ENCODE measurements at places on chromosomes 4 and X.

GRCh38 chr4:88609387-88609786 lies 17.1 kb downstream of the HERC3 start:
- DNase-seq: no peak

GRCh38 chr4:73224886-73225285 lies 33.7 kb downstream of the ANKRD17 start:
- DNase-seq: no peak

DNA sequence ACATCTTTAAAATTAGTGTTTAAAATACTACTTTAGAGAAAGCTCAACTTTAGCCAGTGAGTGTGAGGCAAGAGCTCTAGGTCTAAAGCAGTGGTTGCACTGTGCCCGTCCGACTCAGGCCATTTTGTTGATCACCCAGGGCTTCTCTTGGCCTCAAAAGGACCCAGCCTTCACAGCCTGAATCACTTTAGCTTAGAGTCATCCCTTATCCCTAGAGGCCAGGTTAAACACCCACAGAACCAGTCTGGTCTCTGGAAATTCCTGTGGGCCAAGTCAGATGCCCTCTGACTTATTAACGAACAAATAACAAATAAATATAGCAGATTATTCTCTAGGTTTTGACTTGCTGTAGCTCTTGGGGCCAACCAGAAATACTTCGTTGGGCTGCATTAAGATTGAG lies 102.3 kb downstream of the WWC2 start:
- DNase-seq: peak; percentile 77

- no peak for DNase-seq
Observed at GRCh38 chr4:85569730-85570299, 94.9 kb downstream of the ARHGAP24 start.

DNA sequence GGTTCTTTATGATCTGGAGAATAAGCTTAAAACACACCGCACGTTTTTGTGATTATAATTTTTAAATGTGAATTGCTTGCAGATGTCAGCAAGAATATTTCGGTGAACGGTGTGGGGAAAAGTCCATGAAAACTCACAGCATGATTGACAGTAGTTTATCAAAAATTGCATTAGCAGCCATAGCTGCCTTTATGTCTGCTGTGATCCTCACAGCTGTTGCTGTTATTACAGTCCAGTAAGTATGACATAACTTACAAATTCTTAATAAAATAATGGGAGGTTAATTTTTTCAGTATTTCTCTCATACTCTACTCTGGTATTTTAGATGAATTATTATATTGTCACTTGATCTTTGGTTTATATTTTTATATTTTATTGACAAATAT lies 5.4 kb downstream of the AREG start:
- no peak for DNase-seq

GRCh38 chr4:38383646-38384121 lies 280.3 kb upstream of the KLF3 start:
- DNase-seq: no peak

GRCh38 chr4:78299565-78299972 lies 242.4 kb downstream of the FRAS1 start:
- DNase-seq: no peak

- no peak for DNase-seq
Observed at GRCh38 chr4:48629458-48629857, 139.4 kb downstream of the ZAR1 start.

DNA sequence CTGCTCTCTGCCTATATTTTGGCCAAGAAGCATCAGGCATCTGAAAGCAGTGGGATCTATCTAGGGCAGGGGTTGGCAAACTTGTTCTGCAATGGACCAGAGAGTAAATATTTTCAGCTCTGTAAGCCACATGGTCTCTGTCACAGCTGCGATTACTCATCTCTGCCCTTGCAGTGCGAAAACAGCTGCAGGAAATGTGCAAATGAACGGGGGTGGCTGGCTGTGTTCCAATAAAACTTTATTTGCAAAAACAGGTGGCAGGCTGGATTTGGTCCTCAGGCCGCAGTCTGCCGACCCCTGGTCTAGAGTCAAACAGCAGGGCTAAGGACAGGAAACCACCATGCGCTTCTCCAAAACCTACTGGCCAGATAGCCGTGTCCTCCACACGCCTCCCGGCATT lies 48.6 kb downstream of the ACOX3 start:
- DNase-seq: peak; percentile 85

DNA sequence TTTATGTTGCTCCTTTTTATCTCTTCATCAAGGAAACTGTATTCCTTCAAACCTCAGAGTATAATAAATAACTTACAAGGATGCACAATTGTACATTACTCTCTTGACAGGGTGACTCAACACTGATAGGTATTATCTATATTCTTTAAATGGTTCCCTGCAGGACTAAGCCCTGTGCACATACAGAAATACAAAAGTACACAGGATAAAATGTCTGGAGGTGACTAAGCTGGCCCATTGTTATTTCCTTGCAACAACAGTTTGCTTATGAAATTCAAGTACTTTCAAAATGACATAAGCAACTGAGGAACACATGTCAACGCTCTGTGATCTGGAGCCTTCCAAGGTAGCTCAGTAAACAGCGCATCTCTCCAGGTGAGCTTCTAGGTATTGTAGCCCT lies 83.8 kb upstream of the RPL34 start:
- DNase-seq: no peak

GRCh38 chr4:1207603-1208265 lies 35.4 kb upstream of the SPON2 start:
- DNase-seq: no peak

GRCh38 chrX:153509592-153509991 lies 7.8 kb upstream of the ATP2B3 start:
- DNase-seq: no peak

- peak; percentile 91 for DNase-seq
Observed at GRCh38 chr4:176548571-176548970, 228.8 kb downstream of the SPCS3 start.

DNA sequence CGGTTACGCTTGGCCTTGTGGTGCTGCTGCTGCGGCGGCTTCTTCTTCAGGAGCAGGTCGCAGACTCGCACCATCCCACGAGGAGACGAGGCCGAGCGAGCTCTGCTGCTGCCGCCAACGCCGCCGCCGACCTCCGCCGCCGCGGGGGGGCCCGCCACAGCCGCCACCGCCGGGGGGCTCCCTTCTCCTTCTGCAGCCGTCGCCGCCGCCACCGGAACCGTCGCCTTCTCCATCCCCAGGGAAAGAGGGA lies 237 bp downstream of the ANKRD17 start:
- no peak for DNase-seq

DNA sequence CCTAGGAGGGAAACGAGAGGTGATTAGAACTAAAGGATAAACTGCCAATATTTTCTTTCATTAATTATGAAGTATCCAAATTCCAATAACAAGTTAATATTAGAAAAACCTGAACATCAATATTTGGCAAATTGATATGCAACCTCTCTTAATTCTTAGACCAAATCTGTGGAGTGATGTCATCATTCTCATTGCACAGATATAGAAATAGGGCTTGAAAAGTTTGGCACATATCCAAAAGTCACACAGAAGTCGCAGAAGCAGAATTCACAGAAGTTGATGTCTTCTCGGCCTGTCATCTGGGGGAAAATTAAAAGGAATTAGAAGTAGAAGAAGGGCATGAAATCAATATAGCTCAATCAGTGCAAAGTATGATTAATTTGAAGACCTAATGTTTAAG lies 36.9 kb downstream of the ENPEP start:
- no peak for DNase-seq

DNA sequence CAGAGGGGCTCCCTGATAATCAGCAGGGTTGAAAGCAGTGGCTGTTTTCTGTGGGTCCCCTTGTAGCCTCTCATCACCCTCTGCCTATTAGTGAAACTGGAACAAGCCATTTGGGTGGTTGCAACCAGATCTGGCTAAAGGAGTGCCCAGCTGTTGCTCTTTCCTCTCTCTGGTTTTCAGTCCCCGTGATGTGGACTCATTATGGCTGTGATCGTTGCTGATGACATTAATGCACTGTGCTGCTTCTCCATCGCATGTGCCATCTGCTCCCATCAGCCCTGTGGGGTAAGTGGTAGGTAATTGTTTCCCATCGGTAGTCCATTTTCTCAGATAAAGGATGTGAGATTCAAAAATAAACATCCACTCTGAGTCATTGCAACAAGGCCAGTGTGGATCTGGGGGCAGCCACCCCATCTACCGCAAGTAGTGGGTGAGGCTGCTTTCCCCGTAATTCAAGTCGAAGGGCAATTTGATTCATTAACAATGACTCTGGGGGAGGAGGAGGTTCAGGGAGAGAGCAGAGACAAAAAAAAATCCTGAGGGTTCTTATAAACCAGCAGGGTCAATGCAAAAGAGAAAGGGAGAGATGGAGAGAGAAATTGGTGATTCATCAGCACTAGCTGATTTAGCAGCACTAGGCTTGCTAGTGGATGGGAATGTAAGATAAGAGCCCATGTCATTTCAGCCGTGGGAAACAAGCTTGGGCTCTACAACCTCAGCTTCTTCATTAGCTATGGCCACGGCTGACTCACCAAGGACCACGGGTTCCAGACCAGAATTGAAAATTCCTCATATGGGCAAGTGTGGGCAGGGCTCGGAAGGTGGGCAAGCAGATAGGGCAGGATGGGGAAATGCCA lies 357.8 kb downstream of the MID1IP1 start:
- DNase-seq: peak; percentile 90

- no peak for DNase-seq
Observed at GRCh38 chr4:40843696-40844095, 93.9 kb downstream of the NSUN7 start.

DNA sequence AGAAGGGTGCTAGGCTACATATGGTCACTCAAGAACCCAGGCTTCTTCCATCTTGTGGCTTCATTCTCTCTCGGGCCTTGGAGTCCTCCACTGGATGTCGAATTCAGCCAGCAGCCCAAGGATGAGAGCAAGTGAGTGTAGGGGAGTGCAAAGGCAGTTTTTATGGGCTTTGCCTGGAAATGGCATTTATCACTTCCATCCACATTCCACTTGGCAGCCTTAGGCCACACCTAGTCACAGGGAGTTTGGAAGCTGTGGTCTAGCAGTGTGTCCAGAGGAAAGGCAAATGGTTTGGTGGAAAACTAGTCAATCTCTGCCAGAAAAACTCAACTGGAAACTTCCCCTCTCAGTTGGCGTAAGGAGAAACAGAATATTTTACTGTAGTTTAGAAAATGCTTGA lies 59.0 kb downstream of the NHS start:
- DNase-seq: no peak

DNA sequence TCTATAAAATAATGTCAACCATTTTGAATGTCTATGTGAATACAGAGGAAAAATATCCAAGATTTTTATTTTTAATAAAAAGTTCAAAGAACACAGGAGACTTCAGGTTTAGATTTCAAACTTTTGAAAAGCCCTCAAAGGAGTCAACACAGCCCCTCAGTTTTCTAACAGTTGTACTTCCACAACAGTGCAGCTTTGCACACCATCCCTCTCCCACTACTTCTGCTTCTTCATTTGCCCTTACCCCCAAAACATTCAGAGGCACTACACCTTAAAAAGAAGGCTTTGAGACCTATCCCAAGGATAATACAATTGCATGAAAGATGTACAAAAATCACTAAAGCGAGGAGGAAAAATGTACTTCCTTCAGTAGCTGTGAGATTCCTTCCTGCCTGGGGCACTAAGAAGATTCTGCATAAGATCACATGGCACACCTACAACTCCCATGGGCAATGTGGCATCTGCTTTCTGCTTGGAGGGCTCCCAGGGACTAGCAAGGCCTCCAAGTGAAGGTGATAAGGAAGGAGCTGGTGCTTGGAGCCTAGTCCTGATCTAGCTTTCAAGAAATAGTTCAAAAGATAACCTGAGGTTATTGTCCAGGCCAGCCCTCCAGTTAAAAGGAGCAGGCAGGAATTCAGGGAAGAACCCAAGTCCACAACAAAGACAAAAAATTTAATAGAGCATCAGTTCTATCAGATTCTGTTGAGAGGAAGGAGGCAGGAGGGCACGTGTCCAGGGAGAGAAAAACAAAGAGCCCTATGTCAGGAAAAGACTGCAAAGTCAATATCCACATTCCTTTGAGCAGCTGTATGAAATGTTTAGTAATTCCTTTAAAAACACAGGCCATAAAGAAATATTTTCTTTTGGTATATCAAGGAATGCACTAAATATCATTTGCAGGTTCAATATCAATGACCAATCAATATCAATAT lies 19.1 kb downstream of the ARAP2 start:
- DNase-seq: no peak

- DNase-seq: no peak
Observed at GRCh38 chr4:17109126-17109525, 210.7 kb upstream of the LDB2 start.

- no peak for DNase-seq
Observed at GRCh38 chrX:72105436-72105835, 26.3 kb downstream of the RTL5 start.

GRCh38 chrX:39688576-39689375 lies 409.0 kb downstream of the BCOR start:
- DNase-seq: no peak

DNA sequence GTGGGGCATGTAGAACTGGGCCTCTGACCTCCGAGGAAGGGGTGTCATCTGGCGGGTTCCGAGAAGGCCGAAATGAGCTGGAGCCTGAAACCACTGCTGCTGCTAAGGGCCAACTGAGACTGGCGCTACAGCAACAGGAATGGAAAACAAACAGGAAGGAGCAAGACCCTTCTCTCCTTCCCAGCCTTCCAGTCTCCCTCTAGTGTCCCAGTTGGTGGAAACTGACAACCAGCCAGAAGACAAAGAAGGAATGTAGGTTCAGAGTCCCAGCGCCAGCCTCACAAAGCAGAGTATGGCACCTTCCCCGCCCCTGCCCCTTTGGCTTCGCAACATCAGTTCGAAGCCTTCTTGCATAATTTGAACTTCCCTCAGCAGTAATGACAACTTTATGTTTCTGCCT lies 24.4 kb upstream of the PDZD4 start:
- no peak for DNase-seq

- no peak for DNase-seq
Observed at GRCh38 chr4:99979872-99980271, 29.8 kb upstream of the H2AZ1 start.

- DNase-seq: no peak
Observed at GRCh38 chr4:116395408-116395807, 690.0 kb downstream of the TRAM1L1 start.

GRCh38 chrX:133923548-133923947 lies 61.8 kb downstream of the GPC3 start:
- no peak for DNase-seq

- DNase-seq: no peak
Observed at GRCh38 chr4:137688651-137689050, 156.4 kb upstream of the PCDH18 start.

DNA sequence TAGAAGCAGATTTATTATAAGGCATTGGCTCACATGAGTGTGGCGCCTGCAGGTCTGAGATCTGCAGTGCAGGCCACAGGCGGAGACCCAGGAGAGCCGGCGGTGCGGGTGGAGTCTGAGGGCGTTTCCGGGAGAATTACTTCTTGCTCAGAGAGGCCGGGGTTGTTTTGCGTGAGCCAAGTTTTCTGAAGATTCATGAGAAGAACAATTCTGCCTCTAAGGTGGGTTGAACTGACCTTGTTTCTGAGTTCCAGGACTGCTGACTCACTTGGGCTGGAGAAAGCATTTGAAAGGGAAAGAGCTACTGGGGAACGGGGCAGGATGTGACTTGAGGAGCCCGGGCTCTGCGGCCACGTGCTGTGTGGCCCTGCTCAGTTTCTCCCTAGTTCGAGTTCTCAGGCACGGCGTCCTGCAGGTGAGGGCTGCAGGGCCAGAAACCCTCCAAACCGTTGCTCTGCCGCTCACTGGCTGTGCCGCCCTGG lies 36.7 kb upstream of the SORCS2 start:
- DNase-seq: no peak

All from brain microvascular endothelial cell (primary cell).